ENCODE measurements at places on chromosomes 11 and 22.

DNA sequence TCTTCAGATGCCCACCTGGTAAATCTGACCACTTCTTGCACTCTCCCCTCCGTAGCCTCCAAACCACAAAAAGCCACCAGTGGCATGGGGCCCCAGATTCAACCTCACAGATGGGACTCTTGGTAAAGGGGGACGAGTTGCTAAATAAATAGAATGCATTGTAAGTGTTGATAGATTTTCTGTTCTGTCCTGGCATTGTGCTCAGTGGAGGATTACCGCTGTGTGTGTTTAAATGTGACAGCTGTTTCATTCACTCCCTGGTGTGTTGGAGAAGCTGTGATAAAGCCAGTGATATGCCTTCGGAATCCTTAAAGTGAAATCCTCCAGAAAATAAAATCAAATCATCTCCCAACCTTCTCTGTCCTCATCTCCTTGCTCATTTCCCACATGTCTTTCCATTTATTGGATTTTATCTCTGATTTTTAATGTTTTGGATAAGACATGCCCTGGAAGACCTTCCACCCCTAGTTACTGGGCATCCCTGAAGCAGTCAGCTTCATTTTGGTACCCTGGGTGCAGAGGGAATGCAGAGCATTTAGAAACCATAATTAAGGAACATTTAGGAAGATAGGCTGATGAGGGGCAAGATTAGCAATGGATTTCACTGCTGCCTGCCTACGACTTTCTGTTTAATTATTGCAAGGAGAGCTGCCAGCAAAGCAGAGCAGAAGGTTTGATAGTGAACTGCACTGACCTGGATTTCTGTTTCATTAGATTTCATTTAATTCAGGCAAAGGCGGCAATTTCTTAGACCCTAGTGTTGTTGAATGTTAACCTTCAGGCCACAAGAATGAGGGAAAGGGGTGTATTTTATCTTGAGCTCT is 460.9 kb upstream of the KIRREL3 start:
- no peak for DNase-seq

GRCh38 chr11:128629516-128630106 is 42.3 kb upstream of the ETS1 start:
- DNase-seq = no peak

DNA sequence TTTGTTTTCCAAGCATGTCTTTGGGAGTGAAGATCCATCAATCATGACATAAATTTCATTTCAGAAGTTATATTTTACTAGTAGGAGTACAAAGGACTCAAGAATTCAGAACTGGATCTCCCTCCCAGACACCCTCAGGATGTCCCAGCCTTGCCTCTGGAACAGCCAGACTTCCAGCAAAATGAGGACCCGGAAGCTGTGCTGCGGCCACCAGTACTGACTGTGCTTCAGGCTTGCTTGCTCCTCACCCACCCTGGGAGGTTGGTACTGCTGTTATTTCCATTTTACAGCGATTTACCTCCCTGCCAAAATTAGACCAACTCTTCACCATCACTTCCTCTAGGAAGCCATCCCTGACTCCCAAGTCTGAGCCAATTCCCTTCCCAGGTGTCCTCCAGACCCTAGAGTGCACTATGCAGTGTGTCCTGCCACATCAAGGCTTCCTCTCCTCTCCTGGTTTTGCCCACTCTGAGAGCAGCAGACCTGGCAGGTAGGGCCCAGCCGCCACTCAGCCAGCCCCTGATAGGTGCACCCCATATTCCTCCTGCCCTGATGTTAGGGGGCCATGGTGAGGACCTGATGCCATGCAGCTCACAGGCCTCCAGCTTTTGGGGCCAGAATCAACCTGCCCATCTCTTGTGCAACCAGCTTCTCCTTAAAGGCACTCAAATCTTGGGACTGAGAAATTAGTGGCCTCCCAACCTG is 47.3 kb upstream of the WNT7B start:
- no peak for DNase-seq

DNA sequence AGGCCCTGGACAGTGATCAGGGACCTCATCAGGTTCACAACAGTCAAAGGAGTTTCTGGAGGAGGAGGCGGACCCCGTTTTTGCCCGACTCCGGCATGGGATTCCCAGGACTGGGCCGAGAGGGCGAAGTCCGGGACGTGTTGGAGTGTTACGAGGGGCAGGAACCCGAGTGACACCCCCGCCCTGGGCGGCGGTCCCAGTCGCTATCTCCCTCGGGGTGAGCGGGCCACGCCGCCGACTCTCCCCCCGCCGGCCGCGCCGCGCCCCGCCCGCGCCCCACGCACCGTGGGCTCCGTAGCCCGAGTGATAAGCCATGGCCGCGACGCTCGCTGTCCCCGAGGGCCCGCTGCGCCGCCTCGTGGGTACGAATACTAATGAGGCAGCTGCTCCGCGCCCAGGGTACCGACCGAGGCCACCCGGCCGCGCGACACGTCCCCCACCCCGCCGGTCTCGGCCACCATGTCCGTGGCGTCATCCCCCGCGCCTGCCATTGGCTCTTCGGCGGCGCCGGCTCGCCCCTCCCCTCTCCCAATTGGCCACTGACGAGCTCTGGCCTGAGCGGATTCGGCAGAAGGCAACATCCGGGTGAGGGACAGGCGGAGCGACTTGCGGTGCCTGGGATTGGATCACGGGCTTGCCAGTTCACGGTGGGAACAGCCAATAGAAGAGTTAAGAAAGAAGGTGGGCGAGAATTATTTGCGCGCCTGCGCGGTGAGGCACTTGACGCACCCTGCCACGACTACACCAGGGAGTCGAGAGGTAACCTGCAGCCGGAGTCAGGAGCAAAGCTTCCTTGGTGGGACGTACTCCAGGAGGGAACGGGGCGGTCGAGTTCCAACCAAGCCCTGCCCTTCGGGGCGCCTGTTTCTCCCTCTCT is at the start of gene YIF1A:
Gene YIF1A, minus strand, starts transcription at position 473 of the 877 bp plus-strand sequence. Its CDS starts 158 bp downstream, at position 315.
- peak; percentile 97 for DNase-seq

DNA sequence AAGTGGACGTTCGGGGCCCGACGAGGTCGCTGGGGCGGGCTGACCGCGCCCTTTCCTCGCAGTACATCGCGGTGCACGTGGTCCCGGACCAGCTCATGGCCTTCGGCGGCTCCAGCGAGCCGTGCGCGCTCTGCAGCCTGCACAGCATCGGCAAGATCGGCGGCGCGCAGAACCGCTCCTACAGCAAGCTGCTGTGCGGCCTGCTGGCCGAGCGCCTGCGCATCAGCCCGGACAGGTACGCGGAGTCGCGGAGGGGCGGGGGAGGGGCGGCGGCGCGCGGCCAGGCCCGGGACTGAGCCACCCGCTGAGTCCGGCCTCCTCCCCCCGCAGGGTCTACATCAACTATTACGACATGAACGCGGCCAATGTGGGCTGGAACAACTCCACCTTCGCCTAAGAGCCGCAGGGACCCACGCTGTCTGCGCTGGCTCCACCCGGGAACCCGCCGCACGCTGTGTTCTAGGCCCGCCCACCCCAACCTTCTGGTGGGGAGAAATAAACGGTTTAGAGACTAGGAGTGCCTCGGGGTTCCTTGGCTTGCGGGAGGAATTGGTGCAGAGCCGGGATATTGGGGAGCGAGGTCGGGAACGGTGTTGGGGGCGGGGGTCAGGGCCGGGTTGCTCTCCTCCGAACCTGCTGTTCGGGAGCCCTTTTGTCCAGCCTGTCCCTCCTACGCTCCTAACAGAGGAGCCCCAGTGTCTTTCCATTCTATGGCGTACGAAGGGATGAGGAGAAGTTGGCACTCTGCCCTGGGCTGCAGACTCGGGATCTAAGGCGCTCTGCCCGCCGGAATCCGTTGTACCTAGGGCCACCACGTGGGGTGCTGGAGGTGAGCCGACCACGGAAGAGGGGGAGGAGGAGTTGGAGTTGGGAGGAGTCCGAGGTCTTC is 771 bp downstream of the MIF start:
- peak; percentile 65 for DNase-seq

DNA sequence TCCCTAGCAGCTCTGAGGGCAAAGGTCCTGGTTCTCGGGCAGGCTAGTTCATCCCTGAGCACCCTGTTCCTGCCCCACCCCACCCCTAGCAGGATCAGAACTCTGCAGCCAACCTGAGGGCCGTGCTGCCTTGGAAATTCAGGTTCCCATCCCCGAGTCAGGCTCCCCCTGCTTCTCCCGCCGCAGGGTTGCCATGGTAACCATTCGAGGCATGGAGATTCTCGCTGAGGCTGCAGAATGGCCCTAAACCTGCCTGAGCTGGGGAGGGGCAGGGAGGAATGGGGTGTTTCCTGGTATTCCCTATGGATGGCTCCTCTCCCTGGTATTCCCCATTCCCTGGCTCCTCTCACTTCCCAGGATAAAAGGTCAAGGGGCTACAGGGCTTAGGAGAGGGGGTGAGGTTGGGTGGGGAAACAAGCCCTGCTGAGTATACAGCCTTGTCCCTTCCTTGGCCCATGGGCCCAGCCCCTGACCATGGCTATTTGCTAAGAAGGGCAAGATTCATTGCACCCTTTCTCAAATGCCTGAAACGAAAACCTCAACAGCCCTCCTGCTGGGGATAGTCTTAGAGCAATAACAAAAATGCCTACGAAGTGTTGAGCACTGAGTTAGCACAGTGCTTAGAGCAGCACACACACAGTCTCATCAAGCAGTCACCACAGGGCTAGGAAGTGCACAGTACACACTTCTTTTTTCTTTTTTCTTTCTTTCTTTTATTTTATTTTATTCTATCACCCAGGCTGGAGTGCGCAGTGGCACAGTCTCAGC is 58.7 kb downstream of the CHST1 start:
- no peak for DNase-seq

GRCh38 chr11:94546162-94546470 is 2.4 kb downstream of the FUT4 start:
- DNase-seq = no peak

DNA sequence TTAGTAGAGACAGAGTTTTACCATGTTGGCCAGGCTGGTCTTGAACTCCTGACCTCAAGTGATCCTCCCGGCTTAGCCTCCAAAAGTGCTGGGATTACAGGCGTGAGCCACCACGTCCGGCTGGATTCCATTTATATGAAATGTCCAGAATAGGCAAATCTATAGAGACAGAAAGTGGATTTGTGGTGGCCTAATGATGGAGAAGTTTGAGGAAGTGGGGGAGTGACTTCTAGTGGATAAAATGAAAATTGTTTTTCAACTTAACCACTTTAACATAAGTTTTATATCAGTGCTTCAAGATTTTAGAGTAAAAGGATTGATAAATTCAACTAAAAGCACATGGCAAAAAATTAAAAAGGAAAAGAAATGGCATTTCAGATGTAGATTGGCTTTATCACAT is 66.2 kb downstream of the HIPK3 start:
- DNase-seq = no peak

DNA sequence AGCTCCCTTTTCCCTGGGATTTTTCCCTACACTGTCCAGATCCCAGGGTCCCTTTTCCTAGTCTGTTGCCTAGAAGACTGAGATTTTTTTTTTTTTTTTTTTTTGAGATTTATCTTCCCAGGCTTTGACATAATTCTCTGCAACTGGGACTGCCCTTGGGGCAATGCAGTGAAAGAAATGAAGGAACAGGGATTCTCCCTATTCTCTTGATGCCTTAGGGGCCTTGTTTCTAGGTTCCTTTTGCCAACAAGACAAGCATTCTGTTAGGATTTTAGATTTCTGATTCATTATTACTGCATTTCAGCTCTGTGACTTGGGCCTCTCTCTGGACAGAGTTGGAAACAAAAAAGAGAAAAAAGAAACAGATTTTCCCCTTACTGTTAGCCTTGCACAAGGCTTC is 47.3 kb downstream of the QSER1 start:
- DNase-seq = no peak

All from activated CD4-positive, alpha-beta T cell treated with anti-CD3 and anti-CD28 coated beads for 24 hours (primary cell).